ENCODE measurements at places on chromosomes 6 and 20.
A peak's percentile ranks its signal among the peaks of the same experiment; 100 is the strongest.

- no peak for DNase-seq
Measured at GRCh38 chr6:87572883-87573282, 16.9 kb downstream of the RARS2 start.

- no peak for DNase-seq
Measured at GRCh38 chr6:87350516-87350915, 5.9 kb downstream of the C6orf163 start.

GRCh38 chr6:79404261-79404660 lies 133.0 kb downstream of the LCA5 start:
- DNase-seq = no peak

DNA sequence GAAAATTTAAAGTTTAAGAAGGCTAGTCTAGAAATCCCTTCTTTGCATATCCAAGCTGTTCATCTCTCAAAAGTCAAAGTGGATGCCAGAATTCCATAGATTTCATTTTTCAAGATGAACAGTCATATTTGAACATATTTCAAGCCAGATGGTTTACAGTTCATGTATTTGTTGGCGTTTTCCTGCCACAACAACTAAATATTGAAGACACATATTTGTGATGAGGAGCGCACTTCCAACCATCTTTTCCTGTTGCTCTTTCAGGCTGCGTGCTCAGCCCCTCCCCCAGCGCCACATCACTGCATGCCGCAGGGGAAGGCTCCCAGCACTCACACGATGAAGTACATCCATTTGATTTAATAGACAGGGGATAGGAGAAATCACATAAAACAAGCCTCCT lies 5.9 kb upstream of the NOX3 start:
- DNase-seq = no peak

- DNase-seq = no peak
Measured at GRCh38 chr6:137949686-137950390, 82.8 kb downstream of the TNFAIP3 start.

DNA sequence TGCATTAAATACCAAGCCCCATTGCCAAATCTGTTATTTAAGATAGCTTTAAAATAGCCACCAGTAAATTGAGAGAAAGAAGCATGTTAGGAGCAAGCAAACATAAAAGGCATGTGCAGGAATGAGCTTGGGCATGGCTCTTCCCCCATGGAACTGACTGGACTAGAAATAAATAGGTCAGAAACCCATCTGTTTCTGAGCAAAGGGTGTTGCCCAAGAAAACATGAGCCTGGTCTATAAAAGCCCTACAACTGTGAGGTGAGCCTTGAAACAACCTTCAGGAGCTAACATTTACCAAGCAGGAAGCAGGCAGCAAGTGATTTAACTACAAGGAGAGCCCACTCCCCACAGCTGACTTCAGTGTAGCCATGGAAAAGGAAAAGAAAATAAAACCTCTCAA lies 126.3 kb downstream of the C6orf118 start:
- no peak for DNase-seq

- DNase-seq = peak; percentile 68
Measured at GRCh38 chr6:99822741-99823512, 171.1 kb downstream of the MCHR2 start.

- peak; percentile 66 for DNase-seq
Measured at GRCh38 chr20:29689411-29690225, 1567.8 kb upstream of the DEFB115 start.

DNA sequence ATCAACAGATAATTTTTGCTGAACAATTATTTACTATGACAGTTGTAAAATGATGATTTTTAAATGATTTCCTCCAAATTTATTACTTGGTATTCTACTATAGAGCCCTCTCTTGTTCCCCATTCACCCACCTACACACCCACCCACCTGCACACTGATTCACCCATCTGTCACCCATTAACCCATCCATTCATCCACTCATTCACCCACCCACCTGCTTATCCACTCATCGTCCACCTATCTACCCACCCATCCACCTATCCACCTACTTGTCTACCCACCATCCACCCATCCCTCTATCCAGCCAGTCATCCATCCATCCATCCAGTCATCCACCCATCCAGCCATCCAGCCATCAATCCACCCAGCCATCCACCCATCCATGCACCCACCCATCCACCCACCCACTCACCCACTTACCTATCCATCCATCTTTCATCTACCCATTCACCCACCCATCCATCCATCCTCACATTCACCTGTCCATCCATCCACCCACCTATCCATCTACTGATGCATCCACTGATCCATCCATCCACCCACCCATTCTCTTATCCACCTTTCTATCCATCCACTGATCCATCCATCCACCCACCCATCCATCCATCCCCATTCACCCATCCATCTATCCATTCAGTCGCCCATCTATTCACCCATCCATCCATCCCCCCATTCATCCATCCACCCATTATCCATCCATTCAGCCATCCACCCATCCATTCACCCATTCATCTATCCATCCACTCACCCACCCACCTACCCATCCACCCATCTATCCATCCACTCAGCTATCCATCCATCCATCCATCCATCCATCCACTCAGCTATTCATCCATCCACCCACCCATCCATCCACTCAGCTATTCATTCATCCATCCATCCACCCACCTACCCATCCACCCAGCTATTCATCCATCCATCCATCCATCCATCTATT lies 72.0 kb downstream of the SYNJ2 start:
- DNase-seq = no peak

DNA sequence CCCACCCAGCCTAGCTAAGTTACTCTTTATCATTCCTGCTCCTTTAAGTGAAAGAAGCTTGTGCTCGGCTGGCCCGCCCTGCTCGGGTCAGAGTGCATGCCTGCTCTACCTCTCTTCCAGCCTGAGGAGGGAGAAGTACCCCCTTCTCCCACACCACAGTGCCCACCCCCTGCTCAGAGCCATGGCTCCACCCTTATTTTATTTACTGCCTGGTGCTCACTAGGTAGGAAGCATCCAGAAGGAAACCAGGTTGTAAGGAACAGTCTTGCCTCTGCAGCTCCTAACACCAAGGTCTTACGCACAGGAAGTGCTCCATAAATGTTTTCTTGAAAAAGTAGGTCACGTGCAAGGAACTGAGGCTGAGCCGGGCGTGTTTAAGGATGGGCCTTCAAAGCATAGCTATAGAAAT lies 105.7 kb upstream of the SNX9 start:
- DNase-seq = no peak

- peak; percentile 13 for DNase-seq
Measured at GRCh38 chr6:43926634-43927531, 156.9 kb downstream of the VEGFA start.

DNA sequence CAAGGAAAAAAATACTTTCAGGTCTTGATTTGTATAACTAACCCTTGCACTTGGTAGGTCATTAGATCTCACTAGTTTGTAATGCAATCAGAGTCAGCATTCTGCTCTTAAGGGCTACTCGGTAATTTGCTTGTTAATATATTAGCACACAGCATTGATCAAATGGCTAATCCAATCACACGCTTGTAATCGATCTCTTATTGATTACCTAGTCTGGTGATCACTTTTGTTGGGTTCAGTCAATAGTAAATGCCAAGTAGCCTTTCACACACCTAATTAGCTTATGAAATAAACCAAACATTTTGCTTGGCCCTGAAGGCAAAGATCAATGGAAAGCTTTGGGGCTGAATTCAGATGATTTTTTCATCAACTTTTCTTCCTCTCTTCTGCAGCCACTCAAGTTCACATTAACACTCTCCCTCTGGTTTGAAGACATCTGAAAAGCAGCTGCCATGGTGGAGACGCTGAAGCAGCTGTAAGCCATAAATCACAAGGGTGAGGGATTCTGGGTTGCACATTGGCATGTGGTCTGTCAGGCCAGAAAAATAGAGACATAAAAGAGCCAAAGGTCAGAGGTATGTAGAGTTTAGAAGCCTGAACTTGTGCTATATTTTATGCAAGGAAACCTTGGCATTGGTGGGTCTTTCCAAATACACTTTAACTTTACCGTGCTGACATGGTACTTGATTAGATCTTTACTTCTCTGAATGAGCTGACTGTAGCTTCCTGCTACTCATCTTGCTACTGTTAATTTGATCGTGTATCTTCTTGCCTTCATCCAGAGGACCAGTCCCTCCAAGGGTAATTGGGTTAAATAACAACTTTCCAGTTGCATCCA lies 234.4 kb downstream of the SIM1 start:
- DNase-seq = no peak

DNA sequence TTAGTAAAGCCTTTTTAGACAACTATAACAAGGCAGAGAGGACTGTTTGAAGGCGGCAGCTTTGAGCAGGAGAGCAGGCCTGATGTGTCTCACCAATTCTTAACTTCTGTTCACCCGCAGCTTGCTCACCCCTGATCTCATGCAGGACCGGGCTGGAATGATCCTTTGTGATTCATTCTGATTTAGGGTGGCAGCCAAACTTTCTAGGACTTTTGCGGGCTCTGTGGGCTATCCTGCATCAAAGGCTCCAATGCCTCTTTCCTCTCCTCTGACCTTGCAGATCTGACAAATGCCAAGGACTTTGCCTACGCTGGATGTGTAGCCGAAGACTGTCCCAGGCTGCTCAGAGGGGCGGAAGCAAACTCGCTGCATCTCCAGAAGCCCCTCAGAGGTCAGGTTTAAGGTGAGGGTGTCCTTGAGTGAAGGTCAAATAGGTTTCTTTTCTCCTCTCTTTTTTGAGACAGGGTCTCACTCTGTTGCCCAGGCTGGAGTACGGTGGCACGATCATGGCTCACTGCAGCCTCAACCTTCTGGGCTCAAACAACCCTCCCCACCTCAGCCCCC lies 72.3 kb downstream of the VEGFA start:
- DNase-seq = no peak

- DNase-seq = no peak
Measured at GRCh38 chr6:13275435-13275989, 52.8 kb downstream of the TBC1D7 start.

- DNase-seq = no peak
Measured at GRCh38 chr20:57922083-57922482, 212.3 kb upstream of the PMEPA1 start.

GRCh38 chr6:7296602-7297001 lies 16.4 kb downstream of the SSR1 start:
- no peak for DNase-seq

DNA sequence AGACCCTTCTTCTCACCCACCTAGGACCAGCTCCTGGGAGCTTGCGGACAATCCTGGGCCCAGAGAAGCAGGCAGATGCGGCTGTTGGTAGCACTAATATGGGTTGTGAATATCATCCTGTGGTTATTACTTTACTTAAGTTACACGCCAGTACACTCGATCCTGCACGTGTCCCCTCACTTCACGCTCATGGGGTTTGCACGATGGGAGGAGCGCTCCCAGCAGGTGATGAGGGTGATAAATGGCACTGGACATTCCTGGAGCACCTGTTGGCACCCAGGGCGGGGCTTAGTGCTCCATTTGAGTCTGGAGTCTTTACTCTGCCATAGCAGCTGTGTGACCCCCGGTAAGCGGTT lies 335.1 kb downstream of the PREX1 start:
- no peak for DNase-seq

DNA sequence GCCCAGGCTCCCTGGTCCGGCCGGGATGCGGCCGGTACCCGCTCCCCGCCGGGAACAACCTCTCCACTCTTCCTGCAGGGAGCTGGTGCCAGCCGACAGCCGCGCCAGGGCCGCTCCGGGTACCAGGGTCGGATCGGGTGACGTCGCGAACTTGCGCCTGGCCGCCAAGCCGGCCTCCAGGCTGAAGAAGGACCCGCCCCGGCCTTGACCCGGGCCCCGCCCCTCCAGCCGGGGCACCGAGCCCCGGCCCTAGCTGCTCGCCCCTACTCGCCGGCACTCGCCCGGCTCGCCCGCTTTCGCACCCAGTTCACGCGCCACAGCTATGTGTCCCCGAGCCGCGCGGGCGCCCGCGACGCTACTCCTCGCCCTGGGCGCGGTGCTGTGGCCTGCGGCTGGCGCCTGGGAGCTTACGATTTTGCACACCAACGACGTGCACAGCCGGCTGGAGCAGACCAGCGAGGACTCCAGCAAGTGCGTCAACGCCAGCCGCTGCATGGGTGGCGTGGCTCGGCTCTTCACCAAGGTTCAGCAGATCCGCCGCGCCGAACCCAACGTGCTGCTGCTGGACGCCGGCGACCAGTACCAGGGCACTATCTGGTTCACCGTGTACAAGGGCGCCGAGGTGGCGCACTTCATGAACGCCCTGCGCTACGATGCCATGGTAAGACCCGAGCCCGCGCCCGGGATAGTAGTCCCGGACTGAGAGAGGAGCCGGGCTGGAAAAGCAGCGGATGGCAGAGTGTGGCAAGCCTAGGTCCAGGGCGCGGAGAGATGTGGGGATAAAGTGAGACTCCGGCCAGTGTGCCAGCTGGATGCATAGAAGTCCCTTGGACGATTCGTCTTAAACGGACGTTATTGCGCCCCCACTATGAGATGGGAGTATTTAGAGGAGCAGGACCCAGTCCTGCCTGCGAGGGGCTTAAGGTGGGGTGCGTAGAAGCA lies at the start of gene NT5E:
TSS of gene NT5E (plus strand) at position 266 of the 942 bp plus-strand sequence. CDS start at position 323, 57 bp downstream.
- peak; percentile 3 for DNase-seq

- DNase-seq = no peak
Measured at GRCh38 chr6:32716396-32716795, 24.8 kb upstream of the HLA-DQA2 start.

DNA sequence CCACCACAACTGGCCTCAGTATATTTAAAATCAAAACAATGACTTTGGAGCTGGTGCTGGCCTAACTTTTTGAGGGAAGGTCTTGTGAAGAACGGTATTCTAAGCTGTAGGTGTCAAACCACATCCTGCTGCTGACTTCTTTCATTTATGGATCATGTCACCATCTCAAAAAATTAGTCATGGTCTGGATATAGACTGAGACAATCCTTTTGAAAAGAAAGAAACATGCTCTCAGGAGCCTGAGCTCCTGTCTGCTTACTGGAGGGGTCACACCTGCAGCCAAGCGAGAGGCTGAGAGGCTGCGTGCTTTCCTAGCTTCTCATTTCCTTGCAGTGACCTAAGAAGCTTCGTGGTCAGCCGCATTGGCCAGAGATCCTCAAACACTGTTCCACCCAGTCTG lies 55.2 kb downstream of the TIAM2 start:
- DNase-seq = no peak

- DNase-seq = no peak
Measured at GRCh38 chr6:6964675-6965074, 143.1 kb upstream of the RREB1 start.

DNA sequence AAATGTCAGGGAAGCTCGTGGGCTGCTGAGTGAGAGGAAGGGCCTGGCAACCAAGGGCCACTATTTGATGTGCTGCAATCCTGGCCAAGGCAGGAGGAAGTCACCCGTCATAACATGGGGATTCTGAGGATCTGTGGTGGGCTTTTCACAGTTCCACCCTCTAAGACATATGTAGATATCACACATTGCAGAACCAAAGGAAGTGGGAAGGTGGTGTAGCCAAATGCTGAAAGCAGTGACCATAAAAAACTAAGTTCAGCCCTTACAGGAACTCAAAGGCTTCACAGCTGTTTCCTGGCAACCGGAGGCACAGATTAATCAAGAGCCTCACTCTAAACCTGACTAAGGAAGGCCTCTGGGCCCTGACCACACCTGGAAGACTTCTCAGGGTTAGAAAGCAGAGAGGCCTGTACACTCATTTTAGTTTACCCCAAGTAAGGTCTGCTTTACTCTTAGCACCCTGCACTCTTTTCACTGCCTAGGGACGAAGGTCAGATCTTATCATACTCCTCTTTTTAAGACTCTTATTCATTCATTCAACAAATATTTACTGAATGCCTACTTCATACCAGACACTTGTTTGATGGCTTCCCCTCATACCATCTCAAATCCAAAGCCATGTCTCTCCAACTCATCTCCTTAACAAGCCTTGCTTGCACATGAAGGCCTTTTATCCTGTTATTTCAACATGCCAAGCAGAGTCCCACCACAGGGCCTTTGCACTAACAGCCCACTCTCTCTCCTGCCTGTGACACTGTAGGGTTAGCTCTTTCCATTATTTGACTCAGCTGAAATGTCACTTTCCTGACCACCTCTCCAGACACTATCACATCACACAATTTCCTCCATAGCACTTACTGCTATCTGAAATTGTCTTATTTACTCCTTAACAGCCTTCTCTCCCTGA lies 2.6 kb downstream of the UBE2V1 start:
- DNase-seq = no peak
